Cardiac septum (tissue), 1 donor: ENCODE measurements at places on chromosomes 5 and 9.

GRCh38 chr5:181160152-181160754 lies 12.9 kb downstream of the OR2V2 start:
- no peak for DNase-seq

- DNase-seq: no peak
Measured at GRCh38 chr5:151684690-151685361, 1.9 kb downstream of the SPARC start.

- no peak for DNase-seq
Measured at GRCh38 chr5:84119252-84119651, 265.4 kb downstream of the EDIL3 start.

- DNase-seq: no peak
Measured at GRCh38 chr5:132681476-132681831, 7.7 kb downstream of the IL4 start.

DNA sequence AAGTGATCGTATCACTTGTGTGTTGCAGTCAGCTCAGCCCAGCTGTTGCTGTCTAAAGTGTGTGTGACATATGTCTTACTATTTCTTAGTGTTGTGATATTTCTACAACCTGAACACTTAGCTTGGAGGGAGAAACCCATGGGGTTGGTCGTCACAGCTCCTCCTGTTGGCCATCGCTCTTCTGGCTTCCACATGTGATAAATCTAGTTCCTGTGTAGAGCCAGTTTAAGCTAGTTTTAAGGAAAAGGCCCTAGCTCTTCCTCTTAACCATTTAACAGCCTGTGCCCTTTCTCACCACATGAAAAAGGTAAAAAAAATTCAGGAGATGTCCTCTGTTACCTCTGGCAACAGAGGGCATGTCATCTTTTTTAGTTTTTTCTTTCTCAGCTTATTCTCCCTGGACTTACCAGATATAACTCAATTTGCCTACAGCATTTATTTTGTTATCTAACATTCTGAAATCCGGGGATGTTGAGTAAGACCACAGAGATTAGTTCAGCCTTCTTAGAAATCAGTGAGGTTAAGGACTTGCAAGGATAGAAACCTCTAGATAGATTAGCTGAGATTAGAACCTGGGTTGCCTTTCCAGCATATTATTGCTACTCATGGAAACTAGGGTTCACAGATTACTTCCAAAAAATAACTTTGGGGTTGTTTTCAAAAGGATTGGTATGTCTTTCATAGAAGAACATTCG lies 100.4 kb downstream of the GAPVD1 start:
- no peak for DNase-seq

GRCh38 chr5:141657937-141658545 lies 6.8 kb upstream of the FCHSD1 start:
- DNase-seq: no peak

DNA sequence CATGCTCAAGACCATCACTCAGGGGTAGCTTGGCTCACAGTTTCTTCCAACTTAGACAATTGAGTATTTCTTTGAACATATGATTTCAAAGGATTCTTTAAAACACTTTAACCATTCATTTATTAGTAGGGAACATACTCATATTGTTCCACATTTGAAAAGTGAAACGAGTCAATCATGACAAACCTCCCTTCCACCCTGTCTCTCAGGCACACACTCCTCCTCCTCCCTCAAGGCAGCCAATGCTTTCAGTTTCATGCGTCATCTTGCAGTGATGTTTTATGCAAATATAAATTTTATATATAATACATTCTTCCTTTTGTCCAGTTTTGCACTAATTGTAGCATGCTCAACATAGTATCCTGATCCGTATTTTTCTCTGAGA lies 126.0 kb upstream of the BOD1 start:
- DNase-seq: no peak

DNA sequence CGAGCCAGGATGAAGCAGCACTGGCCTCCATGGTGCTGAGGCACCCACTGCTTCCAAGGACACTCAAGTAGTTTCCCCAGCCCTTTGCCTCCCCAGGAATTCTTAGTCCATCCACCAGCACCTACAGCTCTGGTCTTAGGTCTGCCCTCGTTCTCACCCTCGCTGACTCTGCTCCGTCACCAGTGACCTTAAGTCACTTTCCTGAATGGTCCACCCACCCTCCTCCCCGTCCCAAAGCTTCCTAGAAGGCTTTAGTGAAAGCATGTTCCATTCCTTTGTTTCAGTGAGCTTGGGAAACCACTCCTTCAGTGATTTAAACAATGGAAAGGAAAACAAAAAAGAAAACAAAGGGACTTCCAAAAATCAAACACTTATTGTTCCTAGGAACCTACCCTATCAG lies 54.6 kb upstream of the MAP3K1 start:
- no peak for DNase-seq

DNA sequence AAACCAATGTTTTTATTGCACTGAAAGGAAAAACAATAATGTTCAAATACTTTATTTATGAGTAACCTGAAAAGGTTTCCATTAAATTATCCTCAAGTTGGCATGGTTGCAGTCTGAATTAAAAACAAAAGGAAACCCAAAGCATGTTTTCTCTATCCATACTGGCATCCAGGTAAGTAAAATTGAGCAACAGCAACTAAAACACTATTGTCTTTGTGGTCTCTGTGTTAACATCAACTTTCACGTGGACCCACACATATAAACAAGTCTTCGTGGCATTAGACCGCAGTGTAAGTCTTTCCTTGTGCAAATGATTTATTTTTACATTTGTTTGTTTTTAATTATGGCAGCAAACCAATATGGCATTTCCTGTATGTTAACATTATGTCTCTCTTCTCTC lies 757.6 kb downstream of the SEMA5A start:
- DNase-seq: no peak
